SJSA1 (cell line): ENCODE measurements at places on chromosomes 5 and 9.

- DNase-seq, result no peak
These were observed 38.8 kb upstream of the SEMA6A start for GRCh38 chr5:116613445-116613844.

GRCh38 chr5:10903786-10904560 is 142.9 kb upstream of the DAP start:
- DNase-seq, result no peak

DNA sequence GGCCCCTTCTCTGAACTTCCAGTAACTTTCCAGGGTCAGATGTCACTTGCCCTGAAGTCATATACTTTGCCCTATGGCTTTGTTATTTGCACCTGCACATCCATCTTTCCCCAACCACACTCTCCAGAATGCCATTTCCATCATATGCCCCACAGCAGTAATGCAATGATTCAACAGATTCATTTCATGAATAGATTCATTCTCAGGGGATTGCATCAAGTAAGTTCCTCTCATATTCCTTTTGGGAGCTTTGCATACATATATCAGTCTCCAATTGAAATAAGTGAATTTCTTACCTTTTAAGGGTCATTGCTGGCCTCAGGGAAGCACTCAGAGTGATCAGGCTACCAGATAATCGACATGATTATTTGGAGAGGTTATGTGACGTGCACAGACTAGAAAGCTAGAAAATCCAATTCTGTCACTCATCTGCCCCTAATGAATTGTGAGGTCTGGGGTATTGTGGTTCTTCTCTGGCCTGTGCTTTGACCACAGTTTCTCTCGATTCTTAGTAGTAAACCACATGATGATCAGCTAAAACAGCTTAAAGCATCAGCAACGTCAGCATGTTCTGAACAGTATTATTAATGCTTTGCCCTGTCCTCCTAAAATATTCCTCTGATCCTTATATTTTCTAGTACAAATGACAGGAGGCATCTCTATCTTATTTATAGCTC is 179.9 kb downstream of the ATPSCKMT start:
- no peak for DNase-seq

- DNase-seq, result no peak
These were observed 901 bp upstream of the SLC12A7 start for GRCh38 chr5:1112596-1113331.

DNA sequence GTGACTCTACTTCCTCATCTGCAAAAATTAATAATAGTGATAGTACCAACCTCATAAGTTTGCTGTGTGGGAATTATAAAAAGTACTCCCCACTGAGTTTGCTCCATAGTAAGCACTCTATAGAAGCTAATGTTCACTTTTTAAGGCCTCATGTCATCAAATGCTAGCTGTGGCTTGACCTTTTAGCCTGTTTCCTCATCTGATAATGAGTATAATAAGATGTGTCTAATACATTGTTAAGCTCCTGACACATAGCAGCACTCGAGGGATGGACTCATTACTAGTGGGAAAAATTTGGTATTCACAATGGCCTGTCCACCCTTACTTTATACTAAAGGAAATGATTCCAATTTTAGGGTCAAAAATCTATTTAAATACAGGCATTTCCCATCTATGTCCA is 26.1 kb upstream of the CAST start:
- no peak for DNase-seq

DNA sequence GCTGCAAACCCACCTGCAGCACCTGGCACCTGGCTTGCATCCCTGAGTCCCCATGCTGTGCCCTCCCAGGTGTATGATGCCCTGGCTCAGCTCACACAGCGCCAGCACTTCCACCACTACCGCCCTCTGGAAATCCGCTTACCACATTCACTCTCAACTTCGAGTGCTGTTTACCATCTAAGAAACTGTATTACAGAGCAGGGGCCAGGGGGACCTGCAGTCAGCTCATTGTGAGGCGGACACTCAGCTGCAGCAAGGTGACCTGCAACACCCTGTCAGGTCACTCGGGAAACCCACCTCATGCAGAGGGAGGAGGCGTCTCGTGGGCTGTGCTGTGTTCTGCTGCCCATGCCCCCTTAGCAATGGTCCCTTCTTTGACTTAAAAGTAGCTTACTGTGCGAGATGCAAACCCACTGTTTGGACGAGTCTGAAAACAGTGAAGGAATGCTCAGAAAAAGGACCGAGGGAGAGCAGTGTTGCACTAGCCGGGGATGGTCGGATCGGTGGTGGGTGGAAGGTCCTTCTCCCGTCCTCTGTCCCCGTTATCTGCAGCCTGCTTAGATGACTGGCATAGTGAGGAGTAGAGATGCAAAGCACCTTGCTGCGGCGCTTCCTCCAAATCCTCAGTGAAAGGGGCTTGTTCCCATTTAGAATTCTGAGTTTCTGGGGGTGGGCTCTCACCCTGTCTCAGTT is 55.2 kb upstream of the CTSL start:
- DNase-seq, result no peak

GRCh38 chr5:72046106-72046505 is 61.2 kb upstream of the MAP1B start:
- DNase-seq, result no peak

DNA sequence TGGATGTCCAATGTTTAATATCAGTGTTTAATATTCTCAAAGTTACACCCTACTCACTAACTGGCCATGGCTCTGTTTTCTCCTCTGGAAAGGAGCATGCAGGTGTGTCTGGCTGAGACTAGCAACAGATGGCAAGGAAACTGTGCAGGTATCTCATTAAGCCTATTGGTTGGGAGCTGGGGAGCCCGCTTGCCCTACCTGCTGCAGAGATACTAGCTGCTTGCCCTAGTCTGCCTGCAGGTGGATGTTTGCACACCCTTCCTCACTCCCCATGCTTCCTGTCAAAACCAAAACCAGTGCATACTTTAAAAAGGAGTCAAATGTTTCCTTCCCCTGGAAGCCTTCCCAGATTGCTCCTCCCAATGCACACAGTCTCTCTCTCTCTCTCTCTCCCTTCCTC is 228.3 kb upstream of the RASEF start:
- no peak for DNase-seq

DNA sequence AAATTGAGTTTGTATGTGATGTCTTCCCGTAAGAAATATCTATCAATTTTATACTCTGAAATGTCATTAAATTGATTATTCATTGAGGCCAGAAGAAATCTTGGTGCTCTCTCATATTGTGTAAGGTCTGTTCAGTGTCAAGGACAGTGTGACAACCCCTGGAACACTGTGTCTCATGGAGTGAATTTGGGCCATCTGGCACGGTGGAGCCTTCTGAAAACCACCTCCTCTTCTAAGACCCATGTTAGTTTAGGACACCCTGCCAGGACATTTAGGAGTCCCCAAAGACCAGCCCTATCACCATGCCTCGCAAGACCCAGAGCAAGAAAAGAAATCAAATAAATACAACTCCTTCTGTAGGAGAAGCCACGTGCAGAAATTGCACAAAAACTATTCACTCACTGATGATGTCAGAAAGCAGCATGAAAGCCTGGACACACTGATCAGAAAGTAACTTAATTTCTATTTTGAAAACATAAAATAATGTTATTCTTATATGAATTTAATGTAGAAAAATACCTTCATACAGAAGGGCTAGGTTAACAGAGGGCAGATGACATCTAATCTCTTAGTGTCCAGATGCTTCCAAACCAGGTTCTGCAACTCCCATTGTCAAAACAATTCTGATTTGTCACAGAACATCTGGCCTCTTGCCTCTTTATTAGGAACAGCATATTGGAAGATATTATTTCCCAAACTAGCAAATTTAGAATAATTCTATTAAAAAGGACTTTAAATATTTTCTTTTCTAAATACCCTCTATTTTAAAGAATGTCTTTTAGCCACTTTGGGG is 298.8 kb downstream of the NR2F1-AS1 start:
- no peak for DNase-seq

DNA sequence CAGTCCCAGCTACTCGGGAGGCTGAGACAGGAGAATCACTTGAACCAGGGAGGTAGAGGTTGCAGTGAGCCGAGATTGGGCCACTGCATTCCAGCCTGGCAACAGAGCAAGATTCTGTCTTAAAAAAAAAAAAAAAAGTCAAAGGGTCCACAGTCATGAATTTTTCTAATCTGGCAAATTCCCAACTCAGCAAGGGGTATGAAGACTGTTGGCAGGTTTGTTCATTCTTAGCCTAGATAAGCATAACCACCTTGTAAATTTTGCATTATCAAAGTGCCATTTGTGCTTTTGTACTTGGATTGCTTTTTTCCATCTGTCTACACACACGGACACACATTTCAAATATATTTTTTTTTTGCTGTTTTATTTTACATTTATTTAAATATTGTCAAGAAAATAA is 299.8 kb upstream of the NUDT12 start:
- DNase-seq, result no peak
